ENCODE measurements at places on chromosomes 11 and 22.

DNA sequence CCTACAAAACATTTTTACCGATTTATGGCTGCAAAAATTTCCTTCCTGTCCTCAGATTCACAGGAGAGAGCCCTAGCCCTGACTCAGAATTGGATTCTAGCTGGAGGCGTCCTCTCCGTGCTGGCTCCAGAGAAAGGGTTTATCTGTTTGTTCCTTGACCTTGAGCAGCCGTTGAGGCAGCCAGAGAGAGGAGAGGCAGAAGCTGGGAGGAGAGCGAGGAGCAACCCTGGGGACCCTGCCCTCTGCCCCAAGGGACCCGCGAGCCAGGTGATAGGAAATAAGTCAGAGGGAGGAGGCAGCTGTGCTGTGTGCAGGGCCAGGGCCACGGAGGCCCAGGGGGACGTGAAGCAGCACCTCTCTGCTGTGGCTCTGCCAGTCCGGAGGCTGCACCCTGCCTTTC lies 75.6 kb downstream of the IGLL1 start:
- DNase-seq = no peak

- no peak for DNase-seq
These were observed 19.6 kb downstream of the KCTD21 start for GRCh38 chr11:78168539-78169477.

- DNase-seq = no peak
These were observed 19.4 kb downstream of the IGLL5 start for GRCh38 chr22:22906907-22907550.

DNA sequence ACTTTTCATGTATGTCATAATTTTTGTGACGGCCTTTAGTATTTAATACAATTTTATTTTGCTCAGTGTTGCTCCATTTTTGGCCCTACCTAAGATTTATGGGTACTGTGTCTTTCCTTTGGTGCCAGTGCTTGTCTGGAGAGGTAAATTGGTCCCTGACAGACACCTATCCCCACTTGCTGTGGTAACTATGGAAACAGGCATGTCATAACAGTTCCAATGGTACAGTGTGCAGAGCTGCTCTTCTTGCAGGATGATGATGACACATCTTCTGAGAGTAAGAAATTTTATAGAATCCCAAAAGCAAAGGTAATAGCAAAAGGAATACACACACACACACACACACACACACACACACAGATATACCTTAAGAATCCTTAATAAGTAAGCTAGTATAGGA lies 118.5 kb downstream of the ELP4 start:
- no peak for DNase-seq

DNA sequence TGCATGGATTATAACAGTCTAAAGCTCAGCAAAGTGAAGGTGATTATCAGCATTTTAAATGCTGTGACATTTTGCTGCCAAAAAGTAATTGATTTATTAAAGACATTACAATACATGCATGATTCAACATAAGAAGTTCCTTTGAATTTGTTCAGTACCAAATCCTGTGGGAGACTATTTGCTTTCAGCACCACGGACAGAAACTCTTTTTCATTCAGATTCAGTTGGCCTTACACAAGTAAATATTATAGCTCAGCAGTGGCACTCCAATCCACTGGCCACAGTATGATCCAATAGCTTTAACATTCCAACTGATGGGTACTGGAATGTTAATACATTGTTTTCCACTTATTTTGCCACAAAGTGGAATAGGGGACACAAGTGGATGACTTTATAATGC lies 806.7 kb downstream of the NTM start:
- DNase-seq = no peak

GRCh38 chr22:30919973-30920372 lies 48.6 kb downstream of the MORC2 start:
- DNase-seq = no peak

- peak; percentile 91 for DNase-seq
These were observed 34.7 kb downstream of the RNF169 start for GRCh38 chr11:74783241-74783871.

- peak; percentile 51 for DNase-seq
These were observed 66.7 kb downstream of the PACS1 start for GRCh38 chr11:66136752-66137123.

GRCh38 chr11:34614344-34615104 lies 6.4 kb upstream of the EHF start:
- peak; percentile 91 for DNase-seq

- DNase-seq = no peak
These were observed 12.1 kb downstream of the CCDC81 start for GRCh38 chr11:86386746-86387145.

DNA sequence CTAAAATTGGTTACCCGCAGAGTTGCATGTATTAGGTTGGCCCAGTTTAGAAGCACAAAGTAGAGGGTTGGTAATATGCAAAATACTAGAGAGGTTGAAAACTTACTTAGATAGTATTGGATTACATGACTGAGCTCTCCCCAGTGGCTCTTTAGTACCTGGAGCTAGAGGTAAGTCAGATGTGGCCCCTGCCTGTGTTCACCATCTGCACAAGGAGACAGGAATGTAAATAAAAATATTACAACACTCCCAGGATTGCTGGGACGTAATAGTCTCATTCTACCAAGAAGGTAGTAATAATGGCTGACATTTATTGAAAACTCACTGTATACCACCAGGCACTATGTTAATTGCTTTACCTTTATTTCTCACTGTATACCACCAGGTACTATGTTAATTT lies 129.6 kb downstream of the SLC17A6 start:
- no peak for DNase-seq

DNA sequence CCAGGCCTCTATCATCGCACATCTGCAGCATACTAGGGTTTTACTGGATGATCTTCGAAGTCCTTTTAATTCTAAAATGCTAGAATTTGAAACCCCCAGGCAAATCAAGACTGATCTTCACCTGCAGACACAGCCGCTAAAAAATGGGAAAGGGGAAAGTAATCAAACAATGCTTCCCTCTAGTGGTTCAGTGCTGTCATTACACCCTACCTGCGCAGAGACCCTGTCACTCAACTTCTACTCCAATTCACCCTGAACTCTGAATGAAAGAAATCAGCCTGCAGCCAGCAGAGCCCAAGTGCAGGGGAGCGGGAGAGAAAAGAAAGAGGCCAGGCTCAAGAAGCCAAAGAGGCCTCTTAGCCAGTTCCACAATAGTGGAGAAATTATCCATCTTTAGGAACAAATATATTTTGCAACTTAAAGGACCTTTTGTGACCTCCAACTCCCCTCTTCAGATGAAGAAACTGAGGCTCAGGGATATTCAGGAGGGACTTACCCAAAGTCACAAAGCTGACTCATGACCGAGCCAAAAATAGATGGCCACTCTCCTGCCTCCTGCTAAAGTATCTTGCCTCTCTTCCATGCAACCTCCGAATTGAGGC lies 33.0 kb downstream of the SERGEF start:
- peak; percentile 49 for DNase-seq

- no peak for DNase-seq
These were observed 54.6 kb downstream of the MCM5 start for GRCh38 chr22:35454416-35455054.

- DNase-seq = no peak
These were observed 1.0 kb upstream of the PRDM10 start for GRCh38 chr11:130003717-130004001.

GRCh38 chr11:15645201-15645600 lies 530.5 kb downstream of the INSC start:
- no peak for DNase-seq

DNA sequence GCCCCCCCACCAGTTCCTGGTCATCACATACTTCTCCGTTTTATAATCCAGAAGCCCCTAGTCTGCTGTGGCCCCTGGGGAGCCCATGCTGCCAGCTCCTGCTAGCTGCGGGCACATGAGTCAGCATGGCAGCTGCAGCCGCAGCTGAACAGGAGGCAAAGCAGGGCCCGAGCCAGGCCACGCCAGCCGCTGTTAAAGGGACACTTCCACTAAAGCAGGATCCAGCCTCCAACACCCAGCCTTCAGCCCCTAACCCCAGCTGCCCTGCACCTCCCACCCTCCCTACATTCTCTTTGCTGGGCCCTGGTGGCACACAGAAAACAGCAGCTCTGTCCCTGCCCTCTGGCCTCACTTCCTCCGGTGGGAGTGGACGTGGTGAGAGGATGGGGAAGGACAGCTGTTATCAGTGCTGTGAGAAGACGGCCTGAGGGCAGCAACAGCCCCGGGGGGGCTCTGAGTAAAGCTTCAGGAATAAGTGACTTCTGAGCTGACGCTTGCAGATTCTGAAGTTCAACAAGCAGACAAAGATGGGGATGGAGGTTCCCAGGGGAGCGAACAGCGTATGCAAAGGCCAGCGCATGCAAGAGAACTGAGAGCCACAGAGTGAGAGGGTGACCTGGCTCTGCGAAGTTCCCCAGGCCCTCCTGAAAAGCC lies 688 bp upstream of the LRRC74B start:
- DNase-seq = peak; percentile 20

DNA sequence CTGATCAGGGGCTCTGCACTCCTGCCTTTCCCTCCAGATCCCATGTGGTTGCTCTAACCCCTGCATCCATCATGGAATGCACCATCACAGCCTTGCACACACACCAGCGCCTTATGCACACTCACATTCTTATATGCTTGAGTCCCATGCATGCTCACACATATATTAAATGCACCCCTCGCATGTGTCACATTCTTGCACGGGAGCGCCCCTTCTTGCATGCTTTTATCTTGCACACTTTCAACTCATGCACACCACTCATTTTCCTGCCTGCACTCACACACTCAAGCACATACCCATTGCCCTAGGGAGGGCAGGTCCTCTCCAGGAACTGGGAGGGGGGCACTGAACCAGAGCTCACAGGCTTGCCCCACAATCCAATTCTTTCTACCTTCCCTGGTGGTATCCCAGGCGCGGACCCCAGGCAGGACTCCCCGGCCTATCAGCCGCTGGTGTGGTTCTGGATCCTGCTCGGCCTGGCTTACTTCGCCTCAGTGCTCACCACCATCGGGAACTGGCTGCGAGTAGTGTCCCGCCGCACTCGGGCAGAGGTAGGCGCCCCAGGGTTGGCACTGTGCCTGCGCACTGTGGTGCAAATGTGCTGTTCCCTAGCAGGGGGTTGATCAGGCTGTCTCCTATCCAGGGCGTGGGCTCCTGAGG lies 2.3 kb upstream of the CATSPERZ start:
- no peak for DNase-seq

- DNase-seq = no peak
These were observed 20.1 kb upstream of the NARS2 start for GRCh38 chr11:78594814-78595213.

DNA sequence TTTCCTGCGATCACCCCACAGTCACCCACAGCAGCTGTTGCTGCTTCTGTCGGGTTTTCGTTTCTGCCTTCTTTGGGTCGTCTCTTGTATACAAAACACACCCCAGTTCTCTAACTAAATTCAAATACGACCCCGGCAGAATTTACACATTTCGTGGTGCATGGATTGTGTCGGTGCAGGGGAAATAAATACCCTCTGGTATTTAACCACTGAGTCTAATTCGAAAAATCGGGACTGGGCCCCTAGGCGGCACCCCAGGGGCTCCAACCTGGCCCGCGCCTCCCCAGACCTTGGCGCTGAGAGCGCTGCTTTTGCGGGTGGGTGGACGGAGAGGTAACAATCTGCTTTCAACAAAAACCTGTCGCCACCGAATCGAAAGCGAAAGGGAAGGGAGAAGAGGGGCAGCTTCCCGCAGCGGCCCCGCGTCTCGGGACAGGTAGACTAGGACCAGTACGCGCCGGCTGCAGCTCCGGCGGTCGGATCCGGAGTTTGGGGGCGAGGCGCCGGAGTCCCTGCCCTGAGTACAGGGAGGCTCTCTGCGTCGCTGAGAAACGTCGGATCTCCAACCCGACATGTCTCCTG lies 4.4 kb downstream of the ALX4 start:
- peak; percentile 6 for DNase-seq

DNA sequence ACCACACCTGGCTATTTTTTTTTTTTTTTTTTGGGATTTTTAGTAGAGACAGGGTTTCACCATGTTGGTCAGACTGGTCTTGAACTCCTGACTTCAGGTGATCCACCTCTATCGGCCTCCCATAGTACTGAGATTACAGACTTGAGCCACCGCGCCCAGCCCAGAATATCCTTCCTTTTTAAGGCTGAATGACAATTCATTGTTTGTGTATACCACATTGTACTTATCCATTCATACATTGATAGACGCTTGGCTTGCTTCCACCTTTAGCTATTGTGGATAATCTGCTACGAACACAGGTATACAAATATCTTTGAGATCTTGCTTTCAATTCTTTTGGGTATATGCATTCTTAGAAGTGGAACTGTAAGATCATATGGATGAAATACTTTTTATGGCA lies 10.8 kb upstream of the RASSF10 start:
- DNase-seq = no peak

DNA sequence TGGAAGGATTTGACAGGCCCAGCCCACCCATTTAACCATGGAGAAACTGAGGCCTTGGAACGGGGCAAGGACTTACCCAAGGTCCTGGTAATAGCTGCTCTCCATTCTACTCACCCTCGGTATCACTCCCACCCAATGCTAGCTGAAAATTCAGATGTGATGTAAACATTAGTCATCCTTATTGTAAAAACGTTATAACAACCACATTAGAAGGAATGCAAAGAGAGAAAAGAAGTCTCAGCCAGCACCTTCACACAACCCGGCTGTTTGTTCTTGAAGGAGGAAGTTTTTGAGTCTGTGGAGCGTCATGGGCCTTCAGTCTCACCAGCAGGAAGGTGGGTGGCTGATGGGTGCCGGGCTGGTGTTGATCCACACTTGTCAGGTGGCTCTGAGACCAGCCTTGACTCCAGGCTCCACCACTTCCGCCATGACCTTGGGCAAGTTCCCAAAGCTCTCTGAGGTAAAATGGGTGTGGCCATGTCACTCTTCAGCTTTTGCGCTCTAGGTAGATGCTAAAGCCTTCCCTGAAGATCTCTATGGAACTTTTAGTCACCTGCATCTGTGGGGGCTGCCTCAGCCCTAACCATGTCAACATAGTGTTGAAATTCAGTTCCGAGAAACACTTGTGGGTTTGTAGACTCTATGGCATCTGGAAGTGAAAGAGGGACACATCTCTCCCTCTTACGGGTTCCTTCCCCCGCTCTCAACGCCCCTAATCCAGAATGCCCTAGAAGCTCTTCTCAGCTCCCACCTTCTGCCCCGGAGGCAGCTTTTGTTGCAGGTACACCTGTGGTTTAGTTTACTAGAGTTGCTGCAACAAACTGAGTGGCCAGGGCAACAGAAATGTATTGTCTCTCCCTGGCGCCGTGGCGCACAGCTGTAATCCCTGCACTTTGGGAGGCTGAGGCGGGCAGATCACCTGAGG lies 14.8 kb downstream of the CD6 start:
- peak; percentile 68 for DNase-seq

- no peak for DNase-seq
These were observed 447.7 kb downstream of the TBC1D22A start for GRCh38 chr22:47210112-47210657.

GRCh38 chr11:75497788-75498409 lies 27.8 kb downstream of the GDPD5 start:
- DNase-seq = no peak

GRCh38 chr11:221539-221938 lies 14.0 kb downstream of the RIC8A start:
- no peak for DNase-seq

GRCh38 chr11:75481223-75481921 lies 44.4 kb downstream of the GDPD5 start:
- DNase-seq = peak; percentile 43
